ENCODE measurements at places on chromosomes 5 and 9.

DNA sequence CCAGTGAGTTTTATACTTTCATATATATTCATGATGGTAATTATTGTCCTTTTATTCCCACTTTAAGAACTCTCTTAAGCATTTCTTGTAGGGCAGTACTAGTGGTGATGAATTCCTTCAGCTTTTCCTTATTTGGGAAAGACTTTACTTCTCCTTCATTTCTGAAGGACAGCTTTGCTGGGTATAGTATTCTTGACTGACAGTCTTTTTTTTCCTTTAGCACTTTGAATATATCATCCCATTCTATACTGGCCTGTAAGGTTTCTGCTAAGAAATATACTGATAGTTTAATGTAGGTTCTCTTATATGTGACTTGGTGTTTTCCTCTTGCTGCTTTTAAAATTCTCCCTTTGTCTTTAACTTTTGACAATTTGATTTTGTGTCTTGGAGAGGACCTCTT lies 109.0 kb upstream of the FSTL4 start:
- DNase-seq: no peak

GRCh38 chr9:18786911-18787650 lies 245.9 kb downstream of the SAXO1 start:
- no peak for DNase-seq

DNA sequence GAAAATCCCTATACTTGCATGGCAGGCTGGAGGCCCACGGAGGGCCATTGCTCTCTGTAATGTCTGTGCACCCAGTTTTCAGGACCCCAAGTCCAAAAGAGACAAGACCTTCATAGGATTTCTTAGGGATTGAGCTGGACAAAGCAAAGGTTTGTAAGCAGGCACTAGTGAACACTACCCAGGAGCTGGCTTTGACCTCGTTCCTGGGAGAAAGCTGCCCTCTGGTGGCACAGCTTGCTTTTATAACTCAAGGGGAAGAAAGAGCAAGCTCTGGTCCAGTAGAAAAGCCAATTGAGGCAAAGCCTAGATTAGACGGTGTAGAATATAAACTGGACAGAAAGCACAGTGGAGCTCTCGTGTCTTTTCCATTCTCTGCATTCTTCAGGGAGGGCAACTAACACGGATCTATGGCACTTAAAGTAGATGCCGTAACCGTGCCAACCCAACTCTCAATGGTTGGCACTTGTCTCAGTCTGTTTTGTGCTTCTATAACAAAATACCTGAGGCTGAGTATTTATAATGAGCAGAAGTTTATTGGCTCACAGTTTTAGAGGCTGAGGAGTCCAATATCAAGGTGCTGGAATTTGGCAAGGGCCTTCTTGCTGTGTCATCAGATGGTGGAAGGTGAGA lies 7.9 kb downstream of the GABRP start:
- no peak for DNase-seq

DNA sequence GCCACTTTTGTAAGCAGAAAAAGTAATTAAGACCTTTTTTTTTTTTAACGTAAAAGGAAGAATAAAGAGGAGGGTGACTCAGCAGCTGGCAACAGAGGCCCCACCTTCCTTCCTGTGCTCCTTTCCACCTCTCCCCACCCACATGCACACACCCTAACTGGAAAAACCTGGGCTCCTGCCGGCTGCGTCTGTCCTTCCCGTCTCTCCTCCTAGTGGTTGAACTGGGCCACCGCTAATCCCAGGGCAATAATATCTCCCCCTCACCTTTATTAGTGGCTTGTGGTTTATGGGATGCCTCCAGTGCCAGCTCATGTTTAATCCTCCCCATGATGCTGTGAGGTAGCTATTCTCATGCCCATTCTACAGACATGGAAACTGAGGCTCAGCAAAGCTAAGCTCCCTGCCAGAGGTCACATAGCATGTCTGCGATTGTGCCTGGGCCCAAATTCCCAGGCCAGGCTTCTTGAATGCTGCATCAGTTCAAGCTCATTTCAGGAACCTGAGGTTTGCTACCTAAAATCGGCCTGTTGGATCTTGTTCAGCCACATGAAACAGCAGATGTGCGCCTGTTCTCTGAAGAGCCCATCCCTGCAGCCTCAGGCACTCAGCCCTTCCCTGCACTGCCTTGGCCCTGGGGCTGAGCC lies 60.9 kb upstream of the IL17B start:
- no peak for DNase-seq

- DNase-seq: no peak
Measured at GRCh38 chr9:122206118-122207046, 22.4 kb downstream of the LHX6 start.

DNA sequence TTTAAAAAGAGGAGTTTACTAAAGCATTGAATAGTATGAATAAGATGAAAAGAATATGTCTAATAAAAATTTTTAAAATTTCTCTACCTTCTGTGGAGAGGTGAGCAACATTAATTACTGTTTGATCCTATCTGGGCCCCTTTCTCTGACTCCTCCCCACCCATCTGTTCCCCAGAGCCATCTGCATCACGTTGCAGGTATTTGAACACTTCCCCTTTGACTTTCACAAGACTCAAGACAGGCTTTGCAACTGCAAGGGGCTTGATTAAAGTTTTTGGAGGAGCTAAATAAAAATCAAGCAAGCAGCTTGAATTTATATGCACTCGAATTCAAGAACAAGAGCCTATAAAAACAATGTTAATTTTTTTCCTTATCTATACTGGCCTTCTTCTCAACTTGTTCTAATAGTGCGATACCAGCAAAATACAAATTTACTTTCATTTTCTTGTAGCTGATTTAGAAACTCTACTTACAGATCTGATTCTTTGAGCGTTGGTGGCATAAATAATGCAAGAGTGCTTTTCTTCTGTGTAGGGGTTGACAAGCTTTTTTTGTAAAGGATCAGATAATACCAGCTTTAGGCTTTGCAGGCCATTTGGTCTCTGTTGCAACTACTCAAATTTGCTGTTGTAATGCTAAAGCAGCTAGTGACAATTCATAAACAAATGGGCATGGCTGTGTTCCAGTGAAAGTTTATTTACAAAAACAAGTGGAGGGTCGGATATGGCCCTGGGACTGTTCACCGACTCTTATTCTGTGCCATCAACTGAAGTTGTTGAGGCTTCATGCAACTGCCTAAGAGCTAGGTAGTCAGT lies 21.2 kb downstream of the TXNDC8 start:
- no peak for DNase-seq

DNA sequence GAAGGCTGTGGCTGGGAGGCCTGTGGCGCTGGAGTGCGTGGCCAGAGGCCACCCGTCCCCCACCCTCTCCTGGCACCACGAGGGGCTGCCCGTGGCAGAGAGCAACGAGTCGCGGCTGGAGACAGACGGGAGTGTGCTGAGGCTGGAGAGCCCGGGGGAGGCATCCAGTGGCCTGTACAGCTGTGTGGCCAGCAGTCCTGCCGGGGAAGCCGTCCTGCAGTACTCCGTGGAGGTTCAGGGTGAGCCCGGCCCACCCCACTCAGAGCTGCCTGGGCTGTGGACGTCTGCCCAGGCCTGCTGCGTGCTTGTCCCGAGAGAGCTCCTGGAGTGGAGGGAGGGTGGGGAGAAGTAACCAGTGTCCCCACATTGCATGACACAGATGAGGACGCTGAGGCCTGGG lies 89.2 kb downstream of the HMCN2 start:
- DNase-seq: no peak

- no peak for DNase-seq
Measured at GRCh38 chr5:103910786-103911185, 348.2 kb upstream of the NUDT12 start.

DNA sequence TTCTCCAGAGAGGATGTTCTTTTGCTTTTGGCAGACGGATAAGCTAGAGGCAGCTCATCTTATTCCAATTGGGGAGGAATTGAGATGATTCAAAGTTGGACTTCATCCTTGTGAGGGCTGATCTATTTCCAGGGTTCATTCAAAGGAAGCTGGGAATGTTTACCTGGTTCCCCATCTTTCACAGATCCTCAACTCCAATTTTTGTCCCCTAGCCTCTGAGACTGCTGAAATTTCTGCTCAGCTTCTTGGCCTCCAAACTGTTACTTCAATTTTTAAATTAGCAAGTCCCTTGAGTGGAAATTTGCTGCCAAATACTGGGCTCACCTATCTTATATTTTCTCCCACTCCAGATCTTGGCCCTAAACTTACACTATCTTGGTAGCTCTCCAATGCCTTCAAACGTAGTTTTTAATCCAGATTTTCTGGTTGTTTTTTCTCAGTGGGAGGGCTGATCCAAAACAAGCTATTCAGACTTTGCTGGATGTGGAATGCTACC lies 93.9 kb upstream of the NEK6 start:
- no peak for DNase-seq

GRCh38 chr5:68661237-68661636 lies 432.6 kb upstream of the SLC30A5 start:
- DNase-seq: no peak

DNA sequence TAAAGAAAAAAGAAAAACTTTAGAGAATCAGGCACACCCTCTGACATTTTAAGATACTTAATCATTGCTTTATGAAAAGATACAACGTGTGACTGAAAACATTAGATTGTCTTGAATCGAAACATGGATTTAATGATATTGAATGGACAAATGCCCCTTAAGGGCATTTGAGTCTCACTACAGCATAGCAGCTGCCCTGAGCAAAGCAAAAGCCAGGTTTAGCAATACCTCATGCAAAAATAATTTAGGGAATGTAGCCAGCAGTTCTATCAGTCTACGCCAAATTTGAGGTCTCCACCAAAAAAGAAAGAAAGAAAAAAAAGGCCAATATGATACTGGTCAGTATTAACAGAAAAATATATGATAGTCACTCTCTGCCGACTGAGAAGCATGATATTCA lies 56.6 kb upstream of the LMNB1 start:
- no peak for DNase-seq

DNA sequence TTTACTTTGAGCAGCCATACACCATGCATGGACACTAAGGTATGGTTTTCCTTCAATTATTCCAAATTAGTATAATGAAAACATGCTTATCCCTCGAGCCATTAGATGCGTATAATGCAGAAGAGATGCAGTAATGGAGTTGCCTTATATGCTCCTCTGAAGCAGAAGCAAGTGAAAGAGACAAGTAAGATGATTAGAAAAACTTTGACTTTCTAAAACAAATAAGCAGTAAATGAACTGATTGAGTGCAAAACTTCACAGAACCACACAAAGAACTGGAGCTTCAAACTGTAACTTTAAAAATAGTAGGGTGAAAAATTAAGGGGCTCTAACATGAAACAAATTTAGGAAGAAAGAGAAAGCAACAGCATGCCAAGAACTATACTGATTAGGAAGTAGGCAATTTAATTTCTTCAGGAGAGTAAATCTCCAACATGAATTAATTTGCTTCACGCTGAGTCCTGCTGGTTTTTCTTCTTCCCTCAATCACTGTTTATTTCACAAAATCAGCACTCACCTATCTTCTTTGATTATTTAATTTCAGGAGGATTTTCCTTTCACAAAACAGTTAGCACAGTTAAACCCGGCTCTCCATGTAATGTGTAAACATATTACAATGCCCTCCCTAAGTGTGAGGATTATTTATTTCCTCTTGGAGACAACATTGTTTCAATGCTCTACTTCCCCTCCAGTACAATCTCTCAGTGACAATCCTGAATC lies 90.3 kb upstream of the PAM start:
- no peak for DNase-seq

GRCh38 chr9:87674565-87675299 lies 51.2 kb upstream of the CTSL start:
- DNase-seq: no peak

DNA sequence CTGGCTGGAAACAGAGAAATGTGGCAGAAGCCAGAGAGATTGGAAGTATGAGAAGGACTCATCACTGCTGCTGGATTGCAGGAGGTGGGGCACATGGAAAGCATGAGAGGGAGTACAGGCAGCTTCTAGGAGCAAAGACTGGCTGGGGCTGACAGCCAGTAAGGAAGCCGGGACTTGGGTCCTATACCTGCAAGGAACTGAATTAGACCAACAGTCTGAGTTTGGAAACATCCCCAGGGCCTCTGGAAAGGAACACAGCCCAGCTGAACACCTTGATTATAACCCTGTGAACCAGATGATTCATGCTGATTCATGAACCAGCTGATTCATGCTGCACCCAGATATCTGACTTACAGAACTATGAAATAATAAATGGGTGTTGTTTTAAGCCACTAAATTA lies 93.4 kb downstream of the OSTF1 start:
- no peak for DNase-seq

All from activated CD4-positive, alpha-beta T cell treated with anti-CD3 and anti-CD28 coated beads for 1 hour (primary cell).